Memory B cell (primary cell): ENCODE measurements at places on chromosomes 5 and 9.

DNA sequence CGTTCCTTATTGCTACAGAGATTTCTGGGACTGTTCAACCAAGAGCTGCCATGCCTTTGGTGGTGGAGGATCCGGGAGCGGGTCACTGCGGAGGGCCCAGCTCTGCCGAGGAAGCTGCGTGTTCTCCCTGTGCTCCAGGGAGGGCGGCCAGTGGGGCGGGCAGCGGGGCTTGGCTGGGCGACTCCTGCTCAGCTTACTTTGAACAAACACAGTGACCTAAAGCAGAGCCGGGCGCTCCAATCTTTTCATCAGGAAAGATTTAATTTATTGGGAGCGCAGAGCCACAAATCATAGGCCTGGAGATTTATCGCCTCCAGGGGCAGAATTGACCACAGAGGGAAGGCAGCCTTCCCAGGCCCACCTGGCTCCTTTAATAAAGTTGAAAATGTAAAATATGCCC, 27.7 kb downstream of the LHX3 start:
- peaks cover 2% of the 10 kb centered on the region for H3K4me1 ChIP-seq
- peaks cover 3% of the 10 kb centered on the region for H3K27me3 ChIP-seq
- DNase-seq = no peak
- no peak overlapping the region for H3K27ac ChIP-seq
- no peaks in the 10 kb centered on the region for H3K36me3 ChIP-seq

DNA sequence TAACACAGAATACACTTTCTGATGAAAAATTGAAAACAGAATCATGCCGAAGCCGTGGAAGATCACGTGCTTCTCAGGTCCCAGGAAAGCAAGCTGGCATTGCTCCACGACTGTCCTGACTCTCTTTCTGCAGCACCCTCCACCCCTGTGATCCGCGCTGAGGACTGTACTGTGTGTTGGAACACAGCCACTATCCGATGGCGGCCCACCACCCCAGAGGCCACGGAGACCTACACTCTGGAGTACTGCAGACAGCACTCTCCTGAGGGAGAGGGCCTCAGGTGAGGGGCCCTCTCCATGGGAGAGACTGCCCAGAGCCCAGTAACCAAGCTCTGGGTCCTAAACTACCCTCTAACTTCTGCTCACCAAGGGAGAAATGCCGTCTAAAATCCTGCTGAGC, 73.3 kb downstream of the CMYA5 start:
- no peaks in the 10 kb centered on the region for H3K27me3 ChIP-seq
- peaks cover 3% of the 10 kb centered on the region for H3K36me3 ChIP-seq
- H3K4me3 ChIP-seq = no peak overlapping the region
- no peak for DNase-seq

GRCh38 chr9:89988458-89988857, 383.6 kb downstream of the GADD45G start:
- H3K27me3 ChIP-seq = peaks cover 3% of the 10 kb centered on the region
- peaks cover 2% of the 10 kb centered on the region for H3K4me1 ChIP-seq
- no peak for DNase-seq
- no peak overlapping the region for H3K4me3 ChIP-seq
- no peak overlapping the region for H3K27ac ChIP-seq

DNA sequence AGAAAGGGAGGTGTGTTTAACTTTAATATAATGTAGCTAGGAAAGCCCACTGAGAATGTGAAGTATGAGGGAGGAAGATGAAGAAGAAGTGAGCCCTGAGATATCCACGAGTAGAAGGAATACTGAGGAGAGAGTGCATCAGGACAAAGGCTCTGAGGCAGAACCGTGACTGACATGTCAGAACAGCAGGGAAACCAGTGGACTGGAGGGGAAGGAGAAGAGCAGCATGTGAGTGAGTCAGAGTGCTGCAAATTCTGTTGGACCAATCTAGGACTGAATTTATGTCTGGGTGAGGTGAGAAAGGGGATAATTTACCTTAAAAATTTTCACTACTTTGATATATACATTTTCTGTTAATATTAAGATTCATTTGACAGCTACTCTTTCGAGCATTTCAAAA, 110.3 kb downstream of the ST8SIA4 start:
- DNase-seq = no peak
- no peak overlapping the region for H3K4me3 ChIP-seq
- H3K36me3 ChIP-seq = peaks cover 6% of the 10 kb centered on the region
- no peak overlapping the region for H3K27ac ChIP-seq
- peaks cover 5% of the 10 kb centered on the region for H3K4me1 ChIP-seq

DNA sequence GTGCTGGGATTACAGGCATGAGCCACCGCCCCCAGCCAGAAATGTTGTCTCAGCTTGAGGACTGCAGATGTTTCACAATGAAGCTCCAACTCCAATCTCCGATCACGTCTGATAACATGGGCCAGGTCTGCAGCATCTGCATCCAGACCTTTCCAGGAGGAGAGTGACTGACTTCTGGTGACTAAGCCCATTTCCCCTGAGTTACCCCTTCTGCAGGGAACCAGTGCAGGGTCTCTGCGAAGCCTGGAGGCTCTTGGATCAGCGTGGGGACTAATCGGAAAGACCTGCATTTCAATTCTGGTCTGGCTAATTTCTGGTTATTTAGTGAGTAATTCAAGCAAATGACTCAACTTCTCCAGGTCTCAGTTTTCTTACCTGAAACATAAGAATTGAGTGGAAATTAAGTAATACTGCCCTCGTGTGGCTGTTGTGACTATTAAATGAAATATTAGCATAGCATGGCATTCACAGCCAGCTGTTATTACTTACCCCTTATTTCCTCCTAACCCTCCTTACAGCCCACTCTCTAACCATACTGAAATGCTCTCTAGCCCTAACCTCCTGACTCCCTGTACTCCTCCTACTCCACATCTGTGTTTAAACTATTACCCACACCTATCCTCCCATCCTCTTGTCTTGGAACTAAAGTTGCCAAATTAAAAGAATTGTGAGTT, 2.2 kb upstream of the GNPDA1 start:
- H3K27ac ChIP-seq = no peak overlapping the region
- H3K4me3 ChIP-seq = no peak overlapping the region
- no peaks in the 10 kb centered on the region for H3K36me3 ChIP-seq
- peaks cover 25% of the 10 kb centered on the region for H3K4me1 ChIP-seq
- peak; percentile 27 for DNase-seq
- peaks cover 2% of the 10 kb centered on the region for H3K27me3 ChIP-seq

DNA sequence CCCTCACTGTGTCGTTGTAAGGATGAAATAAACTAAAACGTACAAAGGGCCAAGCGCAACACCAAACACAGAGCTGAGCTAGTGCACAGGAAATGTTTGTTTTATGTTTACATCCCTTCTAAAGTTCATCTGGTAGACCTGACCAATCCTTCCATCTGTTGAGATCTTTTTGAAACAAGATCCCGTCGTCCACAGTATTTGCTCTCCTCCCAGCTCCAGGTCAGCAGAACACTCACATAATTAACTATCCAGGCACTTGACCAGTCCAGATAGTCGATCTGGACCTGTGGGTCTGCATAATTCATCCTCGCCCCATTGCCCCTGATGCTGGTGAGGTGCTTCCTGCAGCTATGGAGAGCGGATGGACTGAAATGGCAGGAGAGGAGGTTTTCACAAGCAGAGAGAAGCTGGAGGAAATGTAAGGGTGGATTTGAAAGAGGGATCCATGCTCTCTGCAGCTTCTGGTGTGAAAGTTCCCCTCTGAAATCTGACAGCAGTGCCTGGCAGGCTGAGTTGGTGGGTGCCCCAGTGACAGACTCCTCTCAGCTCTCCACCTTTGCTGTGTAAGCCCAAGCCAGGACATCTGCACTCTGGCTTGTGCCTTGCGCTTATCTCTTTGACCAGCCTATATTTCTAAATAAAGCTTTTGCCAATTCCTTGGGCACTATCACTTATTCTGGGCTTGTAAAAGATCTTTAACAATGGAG, 102.4 kb downstream of the TTLL11 start:
- no peak overlapping the region for H3K27ac ChIP-seq
- peaks cover 3% of the 10 kb centered on the region for H3K4me1 ChIP-seq
- H3K27me3 ChIP-seq = no peaks in the 10 kb centered on the region
- H3K36me3 ChIP-seq = peaks cover 12% of the 10 kb centered on the region
- no peak for DNase-seq
- no peak overlapping the region for H3K4me3 ChIP-seq

DNA sequence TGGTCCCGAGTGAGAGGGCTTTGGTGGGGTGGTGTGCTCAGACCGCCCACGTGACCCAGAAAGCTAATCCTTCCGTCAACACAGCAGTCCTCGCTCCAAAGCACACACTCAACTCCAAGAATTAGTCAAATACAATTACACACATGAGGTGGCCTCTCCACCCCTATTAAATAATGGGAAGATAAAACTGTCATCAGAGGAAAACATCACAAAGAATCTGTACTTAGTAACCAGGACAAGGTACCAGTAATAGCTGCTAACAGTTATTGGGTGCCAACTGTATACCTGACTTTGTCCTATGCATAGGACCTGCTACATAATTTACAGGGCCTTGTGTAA, 222.8 kb downstream of the HSPA4 start:
- peaks cover 4% of the 10 kb centered on the region for H3K27me3 ChIP-seq
- no peaks in the 10 kb centered on the region for H3K4me1 ChIP-seq
- no peak overlapping the region for H3K27ac ChIP-seq
- no peak overlapping the region for H3K4me3 ChIP-seq

- H3K27ac ChIP-seq = no peak overlapping the region
- no peak for DNase-seq
- no peak overlapping the region for H3K4me3 ChIP-seq
- H3K36me3 ChIP-seq = no peaks in the 10 kb centered on the region
- H3K4me1 ChIP-seq = no peaks in the 10 kb centered on the region
Observed at GRCh38 chr5:146703499-146703898, 175.1 kb downstream of the PPP2R2B start.

DNA sequence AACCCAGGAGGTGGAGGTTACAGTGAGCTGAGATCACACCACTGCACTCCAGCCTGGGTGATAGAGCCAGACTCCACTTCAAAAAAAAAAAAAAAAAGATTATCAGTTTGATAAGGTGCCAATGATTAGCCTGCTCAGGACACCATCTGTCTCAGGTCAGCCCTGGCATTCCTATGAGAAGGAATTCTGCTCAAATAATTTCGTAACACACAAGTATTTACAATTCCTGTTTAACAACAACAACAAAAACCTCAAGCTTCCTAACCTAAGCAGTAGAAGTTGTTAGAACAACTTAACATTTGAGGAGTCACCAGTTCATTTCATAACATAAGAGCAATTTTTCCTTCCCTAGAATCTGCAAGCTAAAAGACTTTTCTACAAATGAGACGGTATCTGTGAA, 85.0 kb downstream of the LHFPL2 start:
- no peak for DNase-seq
- H3K27me3 ChIP-seq = no peaks in the 10 kb centered on the region
- no peak overlapping the region for H3K4me3 ChIP-seq
- no peak overlapping the region for H3K27ac ChIP-seq

- H3K27ac ChIP-seq = peak overlapping the region; percentile 93
- H3K36me3 ChIP-seq = peaks cover 7% of the 10 kb centered on the region
- no peaks in the 10 kb centered on the region for H3K27me3 ChIP-seq
- peak overlapping the region; percentile 38 for H3K4me3 ChIP-seq
- peaks cover 70% of the 10 kb centered on the region for H3K4me1 ChIP-seq
- DNase-seq = no peak
Observed at GRCh38 chr5:151153766-151154272, 3.8 kb downstream of the ANXA6 start.

DNA sequence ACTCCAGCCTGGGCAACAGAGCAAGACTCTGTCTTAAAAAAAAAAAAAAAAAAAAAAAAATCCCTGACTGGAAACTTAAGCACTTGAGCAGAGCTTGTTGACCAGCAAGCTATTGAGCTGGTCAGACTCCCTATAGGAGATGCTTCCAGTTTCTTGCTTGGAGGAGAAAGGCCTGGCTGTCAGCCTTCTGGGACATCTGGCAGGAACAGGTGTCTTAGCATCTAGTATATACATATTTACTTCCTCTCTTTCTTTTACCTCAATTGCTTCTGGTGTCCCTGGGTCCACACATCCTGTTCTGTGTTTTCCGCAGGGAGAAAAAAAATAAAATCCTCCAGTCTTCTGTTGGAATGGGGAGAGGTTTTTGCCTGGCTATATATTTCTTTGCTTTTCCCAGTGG, 60.1 kb downstream of the PRKACG start:
- H3K4me3 ChIP-seq = peak overlapping the region; percentile 33
- no peaks in the 10 kb centered on the region for H3K27me3 ChIP-seq
- H3K4me1 ChIP-seq = peaks cover 20% of the 10 kb centered on the region
- no peak for DNase-seq
- peaks cover 16% of the 10 kb centered on the region for H3K36me3 ChIP-seq
- no peak overlapping the region for H3K27ac ChIP-seq

DNA sequence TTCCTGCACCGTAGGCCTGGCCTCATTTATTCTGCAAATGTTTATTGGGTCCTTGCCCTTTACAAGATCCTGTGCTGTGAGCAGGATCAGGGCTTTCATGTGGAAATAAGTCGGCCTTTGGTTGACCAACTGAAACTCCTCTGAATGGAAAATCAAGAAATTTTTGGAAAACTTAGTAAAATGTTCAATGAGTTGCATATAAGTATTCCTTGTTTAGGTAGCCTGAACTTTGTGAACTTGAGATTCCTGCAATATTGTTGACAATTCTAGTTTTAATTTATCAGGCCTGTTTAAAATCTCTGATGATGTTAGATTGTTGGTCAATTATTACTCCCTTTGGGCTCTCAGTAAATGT, 1.1 kb downstream of the MAML1 start:
- peaks cover 24% of the 10 kb centered on the region for H3K4me1 ChIP-seq
- H3K36me3 ChIP-seq = peaks cover 10% of the 10 kb centered on the region
- no peaks in the 10 kb centered on the region for H3K27me3 ChIP-seq
- H3K27ac ChIP-seq = peak overlapping the region; percentile 86
- H3K4me3 ChIP-seq = peak overlapping the region; percentile 84

- peaks cover 7% of the 10 kb centered on the region for H3K27me3 ChIP-seq
- H3K36me3 ChIP-seq = no peaks in the 10 kb centered on the region
- no peak overlapping the region for H3K4me3 ChIP-seq
- DNase-seq = no peak
- H3K27ac ChIP-seq = no peak overlapping the region
Observed at GRCh38 chr9:109408759-109409462, 88.1 kb upstream of the EPB41L4B start.

DNA sequence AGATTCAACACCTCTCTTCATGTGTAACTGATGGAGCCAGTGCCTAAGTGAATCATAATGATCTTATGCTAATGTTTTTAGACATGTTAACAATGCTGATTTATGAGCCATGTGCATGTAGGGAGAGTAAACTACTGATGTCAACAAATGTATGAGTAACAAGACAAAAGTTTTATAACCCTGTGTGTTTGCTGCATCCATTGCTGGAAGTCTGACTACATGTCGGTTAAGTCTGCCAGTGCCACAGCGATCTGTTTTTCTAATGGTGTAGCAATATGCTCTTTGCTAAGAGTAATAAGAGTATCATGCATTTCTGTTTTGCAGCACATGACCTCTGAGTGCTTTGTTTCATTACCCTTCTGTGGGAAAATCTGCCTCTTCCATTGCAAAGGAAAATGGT, 26.4 kb upstream of the TMOD1 start:
- peaks cover 39% of the 10 kb centered on the region for H3K36me3 ChIP-seq
- DNase-seq = no peak
- no peaks in the 10 kb centered on the region for H3K27me3 ChIP-seq
- H3K4me1 ChIP-seq = no peaks in the 10 kb centered on the region
